ENCODE measurements at places on chromosomes 11 and 22.

- H3K4me1 ChIP-seq = no peaks in the 10 kb centered on the region
- H3K27me3 ChIP-seq = no peaks in the 10 kb centered on the region
- DNase-seq = peak; percentile 6
- H3K27ac ChIP-seq = no peak overlapping the region
- no peaks in the 10 kb centered on the region for H3K36me3 ChIP-seq
Measured at GRCh38 chr11:134562941-134563471, 151.0 kb upstream of the B3GAT1 start.

GRCh38 chr11:28757725-28758515 is 649.7 kb downstream of the METTL15 start:
- no peak for DNase-seq
- no peak overlapping the region for H3K4me3 ChIP-seq
- H3K36me3 ChIP-seq = no peaks in the 10 kb centered on the region
- H3K27me3 ChIP-seq = no peaks in the 10 kb centered on the region

GRCh38 chr11:7252683-7253213 is 1.0 kb downstream of the SYT9 start:
- peak overlapping the region; percentile 44 for H3K4me3 ChIP-seq
- no peak for DNase-seq
- no peak overlapping the region for H3K27ac ChIP-seq
- H3K36me3 ChIP-seq = no peaks in the 10 kb centered on the region
- peaks cover 8% of the 10 kb centered on the region for H3K4me1 ChIP-seq

DNA sequence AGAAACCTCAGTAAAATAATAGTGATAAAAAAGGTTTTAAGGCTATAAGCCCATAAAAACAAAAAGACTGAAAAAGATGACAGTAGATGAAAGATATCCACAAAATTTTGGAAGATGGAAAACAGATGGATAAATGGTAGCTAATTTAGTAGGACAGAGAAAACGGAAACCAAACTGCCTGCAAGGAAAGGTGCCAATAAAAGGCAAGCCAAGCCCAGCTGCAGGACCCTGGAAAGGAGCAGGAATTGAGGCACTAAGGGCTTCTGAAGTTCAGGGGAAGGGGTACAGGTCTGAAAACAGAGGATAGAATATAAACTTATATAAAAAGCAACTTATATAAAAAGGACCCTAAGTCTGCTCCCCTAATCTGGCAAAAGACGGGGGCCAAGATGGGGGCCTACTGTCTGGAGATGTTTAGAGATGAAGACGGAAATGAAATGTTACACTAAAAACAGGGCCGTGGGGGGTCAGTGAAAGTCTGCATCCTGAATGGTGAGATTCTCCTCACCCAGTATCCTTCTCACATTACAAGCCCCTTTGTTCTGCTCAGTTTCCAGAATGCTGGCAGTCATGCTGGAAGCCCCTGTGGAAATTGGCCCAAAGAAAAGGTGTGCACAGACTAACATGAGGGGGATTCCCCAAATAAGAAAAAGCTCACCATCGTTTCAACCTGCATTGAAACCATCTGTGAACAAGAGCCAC is 269.3 kb upstream of the PITPNB start:
- H3K27me3 ChIP-seq = no peaks in the 10 kb centered on the region
- no peak for DNase-seq
- no peaks in the 10 kb centered on the region for H3K36me3 ChIP-seq
- no peak overlapping the region for H3K4me3 ChIP-seq
- no peak overlapping the region for H3K27ac ChIP-seq

DNA sequence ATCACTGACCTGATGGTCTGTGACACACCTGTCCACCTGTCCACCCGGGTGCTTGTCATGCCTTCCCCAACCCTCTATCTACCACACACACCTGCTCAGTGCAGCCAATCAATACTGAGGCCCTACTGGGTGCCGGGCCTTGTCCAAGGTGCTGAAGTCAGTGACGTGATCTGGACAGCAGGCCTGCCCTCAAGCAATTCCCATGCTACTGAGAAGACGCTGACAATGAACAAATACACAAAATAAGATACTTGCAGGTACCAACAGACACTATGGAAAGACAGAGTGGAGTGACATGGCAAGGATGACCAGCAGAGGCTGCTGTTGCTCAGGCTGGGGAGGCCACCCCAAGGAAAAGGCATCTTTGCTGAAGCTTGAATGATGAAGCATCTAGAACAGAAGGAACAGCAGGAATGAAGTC is 21.2 kb downstream of the PLAAT3 start:
- no peaks in the 10 kb centered on the region for H3K4me1 ChIP-seq
- no peak overlapping the region for H3K4me3 ChIP-seq
- H3K27me3 ChIP-seq = no peaks in the 10 kb centered on the region
- H3K36me3 ChIP-seq = no peaks in the 10 kb centered on the region

DNA sequence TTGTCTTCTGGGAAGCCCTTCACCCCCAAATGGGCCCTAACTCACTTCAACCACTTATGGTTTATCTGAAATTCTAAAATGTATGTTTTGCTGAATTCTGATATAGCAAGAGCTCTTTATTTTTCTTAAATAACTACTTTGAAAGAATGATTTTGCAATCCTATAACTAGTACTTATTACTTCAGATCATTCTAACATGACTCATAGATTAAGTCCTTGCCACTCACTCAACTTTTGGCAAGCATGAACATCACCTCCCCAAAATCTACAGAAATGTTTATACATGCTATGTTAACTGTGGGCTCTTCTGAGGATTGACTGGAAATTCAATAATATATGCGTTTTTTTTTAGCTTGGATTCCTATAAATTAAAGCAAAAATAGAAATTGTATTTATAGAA is 367.4 kb upstream of the FAT3 start:
- H3K4me1 ChIP-seq = no peaks in the 10 kb centered on the region
- no peaks in the 10 kb centered on the region for H3K36me3 ChIP-seq
- no peaks in the 10 kb centered on the region for H3K27me3 ChIP-seq
- H3K27ac ChIP-seq = no peak overlapping the region
- no peak overlapping the region for H3K4me3 ChIP-seq

GRCh38 chr11:110251836-110252235 is 44.6 kb downstream of the RDX start:
- no peak for DNase-seq
- no peak overlapping the region for H3K27ac ChIP-seq
- no peaks in the 10 kb centered on the region for H3K27me3 ChIP-seq
- no peaks in the 10 kb centered on the region for H3K36me3 ChIP-seq
- no peaks in the 10 kb centered on the region for H3K4me1 ChIP-seq

DNA sequence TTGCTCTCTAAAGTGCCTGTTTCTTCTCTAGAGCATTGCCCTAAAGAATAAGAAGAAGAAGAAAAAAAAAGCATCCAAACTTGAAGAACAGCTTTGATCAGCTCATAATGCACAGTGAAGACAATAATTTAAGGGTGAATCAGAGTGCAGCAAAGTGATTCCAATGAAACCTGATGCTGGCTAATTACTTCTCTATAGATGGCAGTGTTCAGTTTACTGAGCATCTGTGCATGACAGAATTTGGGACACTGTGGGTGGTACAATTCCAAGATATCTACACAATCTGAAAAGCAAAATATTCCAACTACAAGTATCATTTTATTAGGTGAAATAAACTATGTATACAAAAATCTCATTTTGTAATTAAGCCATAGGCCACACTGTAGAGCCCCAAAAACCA is 450.5 kb upstream of the CCDC90B start:
- no peak overlapping the region for H3K4me3 ChIP-seq
- H3K36me3 ChIP-seq = no peaks in the 10 kb centered on the region
- H3K27ac ChIP-seq = no peak overlapping the region
- no peak for DNase-seq

DNA sequence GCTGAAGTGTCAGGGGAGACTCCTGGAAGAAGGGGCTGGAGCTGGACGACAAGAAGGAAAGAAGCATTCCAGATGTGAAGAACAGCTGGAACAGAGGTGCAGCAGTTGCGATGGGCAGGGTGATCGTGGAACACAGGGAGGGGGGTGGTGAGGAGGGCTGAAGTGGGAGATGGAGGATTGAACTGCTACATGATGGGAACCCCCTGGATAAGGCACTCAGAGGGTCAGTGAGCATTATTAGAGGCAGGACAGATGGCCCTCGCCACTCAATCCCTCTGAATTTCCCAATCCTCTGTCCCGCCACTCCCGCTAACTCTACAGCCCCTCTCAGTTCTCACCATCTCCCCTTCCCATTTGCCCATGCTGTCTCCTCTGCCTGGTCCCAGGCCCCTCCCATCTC is 14.0 kb downstream of the SERPINH1 start:
- H3K27ac ChIP-seq = no peak overlapping the region
- H3K36me3 ChIP-seq = no peaks in the 10 kb centered on the region
- no peak for DNase-seq
- peaks cover 3% of the 10 kb centered on the region for H3K4me1 ChIP-seq
- H3K27me3 ChIP-seq = no peaks in the 10 kb centered on the region

- no peak for DNase-seq
- H3K36me3 ChIP-seq = no peaks in the 10 kb centered on the region
- H3K4me3 ChIP-seq = no peak overlapping the region
- H3K4me1 ChIP-seq = no peaks in the 10 kb centered on the region
Measured at GRCh38 chr11:116114198-116114651, 610.0 kb upstream of the CADM1 start.

DNA sequence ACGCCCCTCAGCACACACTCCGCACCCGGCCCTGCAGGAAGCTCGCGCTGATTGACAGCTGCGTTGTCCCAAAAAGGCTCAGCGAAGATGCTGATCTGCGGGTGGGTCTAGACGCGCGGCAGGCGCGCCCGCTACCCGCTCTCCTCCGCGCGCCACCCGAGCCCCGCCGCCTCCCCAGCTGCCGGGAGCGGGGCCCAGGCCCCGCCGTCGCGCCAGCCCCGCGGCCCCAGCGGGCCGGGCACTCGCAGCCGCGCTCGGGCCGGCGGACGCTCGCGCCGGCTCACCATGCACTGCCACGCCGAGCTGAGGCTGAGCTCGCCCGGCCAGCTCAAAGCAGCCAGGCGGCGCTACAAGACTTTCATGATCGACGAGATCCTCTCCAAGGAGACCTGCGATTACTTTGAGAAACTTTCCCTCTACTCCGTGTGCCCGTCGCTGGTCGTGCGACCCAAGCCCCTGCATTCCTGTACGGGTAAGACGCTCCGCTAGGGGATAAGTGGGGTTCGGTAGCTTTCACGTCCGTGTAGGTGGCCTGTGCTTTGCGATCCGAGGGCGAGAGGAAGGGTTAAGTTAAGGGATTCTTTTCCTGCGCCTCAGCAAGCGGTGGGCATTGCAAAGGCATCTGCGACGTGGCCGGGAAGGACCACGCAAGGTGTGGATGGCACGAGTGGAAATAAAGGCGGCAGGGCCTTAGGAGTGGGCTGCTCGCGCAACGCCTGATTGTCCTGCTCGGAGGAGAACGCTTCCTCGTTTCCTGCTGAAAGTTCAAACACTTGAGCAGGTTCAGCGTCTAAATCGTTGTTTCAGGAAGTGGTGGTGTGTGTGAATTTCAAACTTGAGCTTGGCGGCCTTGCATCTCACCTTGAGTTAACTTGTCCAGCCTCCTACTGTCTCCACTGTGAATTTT is at the start of gene BARX2:
TSS of gene BARX2 (plus strand) at position 98 of the 907 bp plus-strand sequence. CDS start at position 286, 188 bp downstream.
- no peaks in the 10 kb centered on the region for H3K36me3 ChIP-seq
- peak within 1 kb of the TSS; percentile 95 for H3K27ac ChIP-seq
- peaks cover 17% of the 10 kb centered on the region for H3K27me3 ChIP-seq
- no peaks in the 10 kb centered on the region for H3K4me1 ChIP-seq
- DNase-seq = peak; percentile 77

DNA sequence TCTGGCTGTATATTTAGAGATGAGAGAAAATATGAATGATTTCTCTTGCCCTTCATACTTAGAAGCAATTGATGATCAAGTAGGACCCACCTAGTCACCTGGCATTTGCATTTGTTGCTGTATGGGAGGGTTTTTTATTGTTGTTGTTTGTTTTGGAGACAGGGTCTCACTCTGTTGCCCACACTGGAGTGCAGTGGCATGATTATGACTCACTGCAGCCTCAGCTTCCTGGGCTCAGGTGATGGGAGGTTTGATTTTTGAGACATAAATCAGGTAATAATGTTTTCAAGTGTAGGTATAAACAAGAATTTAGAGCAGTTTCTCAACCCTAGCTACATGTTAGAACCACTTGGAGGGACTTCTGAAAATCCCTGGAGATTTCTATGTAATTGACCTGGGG is 63.0 kb downstream of the TNRC6B start:
- no peak overlapping the region for H3K4me3 ChIP-seq
- no peaks in the 10 kb centered on the region for H3K36me3 ChIP-seq
- no peak overlapping the region for H3K27ac ChIP-seq

- H3K4me1 ChIP-seq = peaks cover 4% of the 10 kb centered on the region
- DNase-seq = no peak
- no peaks in the 10 kb centered on the region for H3K27me3 ChIP-seq
- H3K4me3 ChIP-seq = peak overlapping the region; percentile 59
Measured at GRCh38 chr22:28882545-28882877, 861 bp upstream of the ZNRF3 start.

GRCh38 chr11:74001822-74002286 is 7.0 kb downstream of the UCP3 start:
- no peak overlapping the region for H3K4me3 ChIP-seq
- no peaks in the 10 kb centered on the region for H3K4me1 ChIP-seq
- no peaks in the 10 kb centered on the region for H3K27me3 ChIP-seq
- DNase-seq = no peak
- H3K36me3 ChIP-seq = no peaks in the 10 kb centered on the region

DNA sequence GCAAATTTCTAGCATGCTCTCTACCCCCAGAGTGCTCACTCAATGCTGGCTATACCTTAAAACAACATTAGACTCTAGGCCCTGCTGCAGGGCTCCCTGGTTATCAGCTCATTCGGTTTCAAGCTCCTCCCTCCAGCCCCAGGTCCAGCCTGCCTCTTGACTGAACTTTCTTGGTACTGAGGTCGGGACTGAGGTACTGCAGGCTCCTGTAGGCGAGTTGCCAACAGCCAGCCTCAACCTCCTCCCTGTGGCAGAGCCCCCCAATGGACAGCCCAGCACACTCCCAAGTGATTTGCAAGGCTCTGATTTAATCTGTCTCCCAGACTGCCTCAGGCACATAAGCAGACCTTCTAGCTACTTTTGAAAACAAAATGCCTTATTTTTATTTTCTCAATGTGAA is 73.6 kb upstream of the EIF3M start:
- no peak overlapping the region for H3K27ac ChIP-seq
- no peak overlapping the region for H3K4me3 ChIP-seq
- DNase-seq = no peak
- H3K4me1 ChIP-seq = no peaks in the 10 kb centered on the region

DNA sequence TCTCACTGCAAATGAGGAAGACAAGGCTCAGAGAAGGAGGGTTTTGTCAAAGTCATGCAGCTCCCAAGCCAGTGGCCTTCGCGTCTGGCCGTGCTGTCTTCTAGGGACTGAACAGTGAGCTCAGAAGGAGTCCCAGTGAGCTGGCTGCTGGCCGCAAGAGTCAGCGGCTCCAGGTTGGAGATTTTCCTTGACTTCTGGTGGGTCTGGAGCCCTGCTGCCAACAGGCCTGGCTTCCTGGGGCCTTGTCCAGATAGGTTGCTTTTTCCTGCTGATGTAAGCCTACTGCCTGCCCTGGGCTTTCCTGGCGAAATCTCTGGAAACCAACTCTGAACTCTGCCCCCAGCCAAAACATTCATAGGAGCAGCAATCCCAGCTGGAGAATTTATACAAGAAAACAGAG is 272.7 kb upstream of the CADM1 start:
- no peak overlapping the region for H3K27ac ChIP-seq
- H3K36me3 ChIP-seq = no peaks in the 10 kb centered on the region
- no peaks in the 10 kb centered on the region for H3K4me1 ChIP-seq

Data from colonic mucosa (tissue), 4 donors.